ENCODE measurements at places on chromosomes 1 and 21.

DNA sequence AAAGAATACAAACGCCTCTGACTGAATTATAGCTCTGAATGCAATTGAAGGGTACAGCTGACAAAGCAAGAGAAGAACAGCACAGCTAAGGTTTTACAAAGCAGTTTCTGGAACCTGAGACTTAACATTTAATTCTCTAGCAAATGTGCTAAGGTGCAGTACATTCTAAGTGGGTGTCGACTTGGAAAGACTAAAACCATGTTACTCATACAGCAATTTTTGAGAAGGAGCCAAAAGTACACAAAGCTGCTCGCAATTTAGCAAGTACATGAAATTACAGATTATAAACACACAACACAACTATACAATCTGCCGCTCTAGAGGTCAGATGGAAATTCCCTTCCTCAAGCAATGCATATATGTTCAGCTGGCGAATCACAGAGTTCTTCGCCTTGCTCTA, 121.9 kb downstream of the TIAM1 start:
- DNase-seq: no peak

DNA sequence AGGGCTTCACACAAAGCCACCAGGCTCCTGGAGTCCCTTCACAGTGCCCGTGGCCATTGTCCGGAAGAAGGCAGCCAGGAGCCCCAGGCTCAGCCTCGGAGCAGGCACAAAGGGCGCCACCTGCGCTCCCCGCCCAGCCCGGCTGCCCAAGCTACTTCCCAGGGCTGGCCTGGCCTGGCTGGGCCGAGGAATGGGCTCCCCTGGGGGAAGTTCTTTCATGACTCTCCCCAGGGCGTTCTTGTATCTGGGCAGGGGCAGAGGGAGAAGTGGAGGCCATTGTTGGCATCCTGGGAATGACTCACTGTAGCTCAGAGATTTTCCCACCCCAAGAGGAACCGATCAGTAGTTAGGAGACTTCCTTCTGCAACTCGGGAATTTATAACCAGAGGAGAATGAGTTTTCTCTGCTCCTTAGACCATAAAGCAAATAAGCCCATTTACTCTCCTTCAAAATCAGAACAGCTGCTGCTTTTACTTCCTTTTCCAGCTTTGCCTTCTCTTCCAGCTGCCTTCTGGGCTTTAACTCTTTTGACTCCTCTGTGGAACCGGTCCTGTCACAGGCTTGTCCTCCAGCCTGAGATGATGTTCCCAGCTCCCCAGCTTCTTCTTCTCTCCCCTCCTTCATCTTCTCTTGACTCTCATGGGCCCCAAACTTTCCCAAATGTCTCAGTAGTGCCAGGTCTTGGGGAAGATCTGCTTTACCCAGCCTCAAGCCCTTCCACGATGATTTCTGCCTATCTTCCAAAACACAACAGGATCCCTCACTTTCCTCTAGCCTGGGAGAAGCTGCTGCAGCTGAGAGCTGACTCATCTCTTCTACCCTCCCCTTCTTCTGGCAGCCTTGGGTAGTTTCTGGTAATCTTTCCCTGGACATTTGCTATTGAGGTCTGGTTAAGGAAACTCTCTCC, 118.7 kb upstream of the CD34 start:
- peak; percentile 35 for DNase-seq

DNA sequence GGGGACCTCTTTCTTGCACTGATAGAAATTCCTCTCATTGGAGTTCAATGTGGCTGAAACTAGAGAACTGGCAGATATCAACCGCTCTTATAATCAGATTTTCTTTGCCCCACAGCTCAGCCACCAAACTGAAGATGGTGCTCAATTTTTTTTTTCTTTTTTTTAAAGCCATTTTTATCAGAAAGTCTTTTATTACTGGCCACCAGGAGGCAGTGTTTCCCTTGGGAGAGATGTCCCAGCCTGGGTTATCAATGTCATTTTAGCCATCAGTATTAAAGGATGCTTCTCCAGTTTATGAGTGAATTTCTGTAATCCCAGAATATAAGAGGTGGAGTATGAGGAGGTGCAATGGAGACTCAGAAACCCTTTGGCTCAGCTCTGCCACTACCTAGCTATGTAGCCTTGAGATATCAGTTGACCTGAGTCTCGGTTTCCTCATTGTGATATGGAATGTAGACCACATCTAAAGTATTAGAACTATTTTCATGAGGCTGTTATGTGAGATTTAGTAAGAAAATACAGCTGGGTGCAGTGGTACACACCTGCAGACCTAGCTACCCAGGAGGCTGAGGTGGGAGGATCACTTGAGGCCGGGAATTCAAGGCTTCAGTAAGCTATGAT, 27.6 kb downstream of the CD244 start:
- peak; percentile 65 for DNase-seq

DNA sequence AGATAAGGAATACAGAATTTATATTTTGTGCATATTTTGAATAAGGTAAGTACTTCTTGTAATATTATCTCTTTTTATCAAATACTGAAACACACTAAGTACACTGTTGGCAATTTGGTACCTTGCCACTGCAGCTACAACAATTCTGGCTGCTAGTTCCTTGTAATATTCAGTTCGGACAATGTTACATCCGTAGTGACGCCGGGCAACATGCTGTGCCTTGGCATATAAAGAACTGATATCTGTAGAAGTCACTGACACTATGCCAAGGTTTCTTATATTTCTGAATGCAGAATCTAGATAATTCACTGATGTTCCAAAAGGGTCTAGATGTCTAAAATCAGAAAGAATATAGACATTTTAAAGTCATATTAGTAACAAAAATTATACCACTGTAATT, 17.5 kb downstream of the TRMT1L start:
- DNase-seq: no peak

DNA sequence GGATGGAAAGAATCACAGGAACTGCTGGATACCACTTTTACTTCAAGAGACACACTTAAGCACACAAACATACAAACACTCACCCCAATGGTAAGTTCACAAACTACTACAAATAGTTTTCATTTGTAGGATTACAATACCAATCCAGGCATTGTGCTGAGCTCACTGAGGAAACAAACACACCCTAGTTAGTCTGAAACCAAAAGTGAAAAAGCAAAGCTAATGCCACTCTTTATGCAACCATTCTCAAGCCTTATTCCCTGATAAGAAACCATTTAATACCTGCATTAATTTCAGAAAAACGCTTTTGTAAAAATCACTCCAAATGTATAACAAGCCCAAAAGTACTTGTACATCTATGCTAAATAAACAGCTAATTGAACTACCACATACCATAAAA, 38.3 kb downstream of the RNF115 start:
- peak; percentile 69 for DNase-seq

GRCh38 chr21:44534688-44535087, 5.3 kb downstream of the KRTAP10-1 start:
- no peak for DNase-seq

- DNase-seq: peak; percentile 90
Observed at GRCh38 chr1:15788624-15789301, 18.7 kb downstream of the UQCRHL start.

- DNase-seq: no peak
Observed at GRCh38 chr1:191618181-191618580, 540.1 kb upstream of the RGS18 start.

Measured in inflammatory macrophage treated with lipopolysaccharide for 4 hours (primary cell).